ENCODE measurements at places on chromosomes 16 and 17. TPM values are rescaled to one million over a fixed set of nuclear protein-coding genes. Genes with fewer than 3 reads are reported as not detected.

- DNase-seq = peak; percentile 76
- H3K4me3 ChIP-seq = peak overlapping the region; percentile 17
- no peaks in the 10 kb centered on the region for H3K27me3 ChIP-seq
These were observed 33.2 kb upstream of the PLCG2 start for GRCh38 chr16:81745704-81746558.

The ADAM11 gene
- 13.0 TPM for polyA plus RNA-seq

GRCh38 chr17:40921026-40921425, 16.4 kb downstream of the KRT23 start:
- H3K4me1 ChIP-seq = no peaks in the 10 kb centered on the region
- H3K36me3 ChIP-seq = no peaks in the 10 kb centered on the region
- no peak for DNase-seq

- no peak overlapping the region for H3K4me3 ChIP-seq
- no peaks in the 10 kb centered on the region for H3K36me3 ChIP-seq
- peak overlapping the region; percentile 78 for H3K27ac ChIP-seq
- H3K27me3 ChIP-seq = no peaks in the 10 kb centered on the region
- peak; percentile 92 for DNase-seq
- peaks cover 14% of the 10 kb centered on the region for H3K4me1 ChIP-seq
These were observed 46.6 kb downstream of the PECAM1 start for GRCh38 chr17:64343833-64344637.

GRCh38 chr16:65546353-65546791, 424.5 kb upstream of the CDH11 start:
- H3K36me3 ChIP-seq = no peaks in the 10 kb centered on the region
- H3K4me3 ChIP-seq = no peak overlapping the region
- no peak for DNase-seq
- H3K4me1 ChIP-seq = peaks cover 14% of the 10 kb centered on the region
- no peaks in the 10 kb centered on the region for H3K27me3 ChIP-seq

The FSCN2 gene
- 0.14 TPM for polyA plus RNA-seq

The ATF7IP2 gene
- polyA plus RNA-seq = 47.0 TPM

The NOS2 gene
- polyA plus RNA-seq = not detected

DNA sequence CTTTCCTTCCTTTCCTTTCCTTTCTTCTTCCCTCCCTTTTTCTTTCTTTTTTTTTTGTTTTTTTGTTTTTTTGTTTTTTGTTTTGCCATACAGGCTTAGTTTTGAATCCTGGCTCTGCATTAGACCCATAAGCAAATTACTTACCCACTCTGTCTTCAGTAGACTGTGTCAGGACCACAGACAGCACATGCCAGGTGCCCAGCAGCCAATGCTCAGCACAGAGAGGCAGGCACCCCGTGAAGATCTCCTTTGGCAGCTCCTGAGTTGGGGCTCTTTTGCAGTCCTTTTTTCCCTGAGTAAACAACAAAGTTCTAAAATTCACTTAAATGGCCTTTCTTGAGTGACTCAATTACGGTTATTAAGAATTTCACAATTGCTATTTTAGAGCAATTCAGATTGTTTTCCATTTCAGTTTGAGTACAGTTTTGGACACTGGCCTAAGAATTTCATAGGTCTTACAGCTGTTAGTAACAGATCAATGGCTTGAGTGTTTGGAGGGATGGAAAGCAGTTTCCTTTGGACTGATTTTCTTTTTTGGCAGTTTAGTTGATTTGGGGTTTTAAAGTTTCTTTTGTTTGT, 26.2 kb upstream of the SLC5A11 start:
- H3K36me3 ChIP-seq = peaks cover 100% of the 10 kb centered on the region
- no peak for DNase-seq
- no peak overlapping the region for H3K4me3 ChIP-seq
- H3K27me3 ChIP-seq = no peaks in the 10 kb centered on the region
- H3K27ac ChIP-seq = no peak overlapping the region

GRCh38 chr16:63223851-63224250, 1187.6 kb upstream of the CDH8 start:
- H3K36me3 ChIP-seq = no peaks in the 10 kb centered on the region
- H3K4me3 ChIP-seq = no peak overlapping the region
- DNase-seq = no peak
- no peaks in the 10 kb centered on the region for H3K4me1 ChIP-seq
- H3K27me3 ChIP-seq = no peaks in the 10 kb centered on the region

- peaks cover 4% of the 10 kb centered on the region for H3K4me1 ChIP-seq
- no peaks in the 10 kb centered on the region for H3K36me3 ChIP-seq
- no peak overlapping the region for H3K4me3 ChIP-seq
- H3K27ac ChIP-seq = no peak overlapping the region
- no peak for DNase-seq
These were observed 2.1 kb upstream of the TEX19 start for GRCh38 chr17:82356845-82357355.
